ENCODE measurements at places on chromosomes 1 and 21.

GRCh38 chr1:192832492-192832891, 23.7 kb downstream of the RGS2 start:
- DNase-seq: no peak

GRCh38 chr1:26747048-26747447, 40.7 kb upstream of the PIGV start:
- DNase-seq: no peak

GRCh38 chr1:167114725-167115124, 20.9 kb downstream of the STYXL2 start:
- DNase-seq: no peak

DNA sequence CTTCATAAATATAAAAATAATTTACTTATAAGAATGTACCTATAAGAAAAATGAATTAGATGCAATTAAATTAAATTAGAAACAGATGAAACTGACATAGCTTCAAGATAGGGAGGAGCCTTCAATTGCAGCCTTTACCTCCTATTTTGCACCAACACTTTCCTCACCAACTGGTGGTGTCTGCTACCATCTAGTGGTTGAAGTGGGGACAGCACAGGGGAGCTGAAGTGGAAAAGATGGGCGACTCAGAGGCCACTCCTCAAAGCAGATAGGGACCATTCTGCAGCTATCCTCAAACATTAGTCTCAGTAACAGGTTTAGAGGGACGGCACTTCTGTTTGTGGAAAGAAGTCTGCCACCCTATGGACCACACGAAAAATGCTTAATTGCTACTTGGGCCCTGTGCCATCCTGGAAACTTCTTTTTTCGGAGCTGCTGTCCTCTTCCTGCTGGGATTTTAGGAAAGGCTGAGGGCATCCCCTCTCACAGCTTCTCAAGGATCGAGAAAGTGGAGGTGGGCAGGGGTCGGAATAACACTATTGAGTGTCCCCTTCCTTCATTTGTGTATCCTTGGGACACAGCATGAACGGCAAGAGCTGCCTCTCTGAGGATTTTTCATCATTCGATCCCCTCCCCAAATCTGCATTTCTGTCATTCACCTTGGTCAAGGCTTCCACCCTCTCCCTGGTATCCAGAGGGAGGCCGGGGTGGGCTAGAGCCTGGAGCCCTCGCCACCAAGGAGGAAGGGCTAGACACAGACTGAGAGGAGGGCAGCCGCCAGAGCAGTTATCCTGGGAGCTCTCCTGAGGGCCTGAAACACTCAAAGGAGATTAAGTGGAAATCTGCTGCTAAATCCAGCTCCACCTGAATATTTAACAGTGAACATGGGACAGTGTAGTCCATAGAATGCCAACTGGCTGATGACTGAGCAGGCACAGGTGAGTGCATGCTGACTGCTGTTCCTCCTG, 9.6 kb downstream of the PROK1 start:
- peak; percentile 77 for DNase-seq
